ENCODE measurements at places on chromosomes 2 and 18.

DNA sequence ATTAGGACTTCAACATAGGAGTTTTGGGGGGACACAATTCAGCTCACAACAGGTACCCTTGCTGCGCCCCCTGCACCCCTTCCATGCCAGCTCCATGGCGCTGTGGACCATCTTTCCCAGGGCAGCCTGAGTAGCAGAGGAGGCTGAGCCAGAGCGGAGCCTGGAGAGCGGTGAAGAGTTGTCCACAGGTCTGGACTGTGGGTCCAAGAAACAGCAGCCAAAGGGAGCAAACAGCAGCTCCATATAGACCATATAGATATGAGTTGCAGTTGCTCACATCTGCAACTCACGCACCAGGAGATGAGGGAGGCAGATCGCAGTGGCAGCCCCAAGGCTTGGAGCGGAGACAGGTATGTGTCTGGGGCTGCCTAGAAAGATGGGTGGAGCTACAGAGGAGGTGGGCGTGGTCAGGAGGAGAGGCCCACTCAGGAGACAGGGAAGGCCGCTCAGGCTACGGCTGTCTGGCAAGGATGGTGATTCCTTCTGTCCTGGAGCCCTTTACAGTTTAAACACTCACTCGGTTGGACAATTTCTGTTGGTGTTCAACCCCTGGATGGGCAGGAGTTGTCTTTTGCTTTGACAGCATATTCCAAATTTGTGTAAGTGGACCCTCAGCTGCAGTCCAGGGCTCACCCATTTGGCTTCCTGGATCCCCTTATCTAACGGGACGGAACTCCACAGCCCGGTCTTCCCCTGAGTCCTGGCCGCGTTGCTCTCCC, 155.1 kb downstream of the LPIN1 start:
- DNase-seq, result no peak

- no peak for DNase-seq
Measured at GRCh38 chr18:23391156-23391555, 61.9 kb upstream of the RIOK3 start.

DNA sequence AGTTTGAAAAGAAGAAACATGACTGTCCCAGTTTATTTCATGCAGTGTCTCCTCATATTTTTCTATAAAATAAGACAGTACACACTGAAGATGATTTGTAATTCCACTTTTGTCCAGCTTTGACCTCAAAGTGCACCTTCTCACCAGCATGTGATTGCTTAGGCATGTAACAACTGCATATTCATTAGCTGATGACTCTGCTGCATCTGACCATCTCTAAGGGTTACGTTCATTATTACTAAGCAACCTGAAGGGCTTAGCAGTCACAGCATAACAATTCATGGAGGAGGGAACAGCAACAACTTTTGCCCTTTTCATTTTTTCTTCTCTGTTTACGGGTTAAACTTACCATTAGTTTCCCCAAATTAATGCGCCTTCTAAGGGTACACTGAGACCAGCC, 330.6 kb upstream of the PIK3C3 start:
- DNase-seq, result no peak

DNA sequence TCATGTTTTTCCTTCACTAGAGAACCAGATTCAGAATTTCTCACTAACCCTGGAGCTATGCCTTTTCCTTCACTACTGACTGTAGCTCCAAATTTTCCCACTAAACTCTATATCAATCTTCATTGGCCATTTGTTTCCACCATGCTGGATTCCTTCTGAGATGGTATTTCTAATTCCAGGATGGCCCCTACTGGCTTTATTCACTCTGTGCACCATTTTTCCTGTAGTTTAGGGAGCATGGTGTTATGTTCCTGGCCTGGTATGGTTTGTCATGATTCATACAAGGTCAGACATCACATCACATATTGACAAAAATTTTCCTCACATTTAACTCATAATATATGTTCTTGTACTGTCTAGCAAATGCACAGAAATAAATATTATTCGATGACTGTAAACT, 229.2 kb upstream of the TFPI start:
- no peak for DNase-seq

DNA sequence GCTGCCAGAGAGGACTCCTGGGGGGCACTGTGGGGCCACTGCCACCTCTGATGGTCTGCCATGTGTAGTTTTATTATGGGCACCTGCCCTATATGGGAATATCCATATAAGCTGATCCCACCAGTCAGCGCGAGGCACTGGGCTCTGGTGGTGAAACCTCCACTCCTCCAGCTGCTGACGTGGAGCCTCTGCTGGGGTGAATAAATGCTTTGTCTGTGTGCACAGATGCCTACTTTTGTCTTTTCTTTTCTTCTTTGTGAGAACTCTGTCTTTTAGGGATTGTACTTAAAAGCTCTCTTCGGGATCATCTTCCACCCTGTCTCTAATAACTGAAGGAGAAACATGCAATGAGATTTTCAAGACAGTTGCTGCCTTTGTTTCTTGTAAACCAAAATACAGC, 68.9 kb upstream of the NCK2 start:
- DNase-seq, result no peak

GRCh38 chr2:208608122-208608835, 201.7 kb downstream of the PTH2R start:
- no peak for DNase-seq

- DNase-seq, result no peak
Measured at GRCh38 chr2:69171897-69172525, 159.0 kb downstream of the ANTXR1 start.

GRCh38 chr2:43368483-43369385, 142.3 kb upstream of the ZFP36L2 start:
- DNase-seq, result no peak

- DNase-seq, result no peak
Measured at GRCh38 chr18:78242806-78243205, 736.8 kb upstream of the SALL3 start.

DNA sequence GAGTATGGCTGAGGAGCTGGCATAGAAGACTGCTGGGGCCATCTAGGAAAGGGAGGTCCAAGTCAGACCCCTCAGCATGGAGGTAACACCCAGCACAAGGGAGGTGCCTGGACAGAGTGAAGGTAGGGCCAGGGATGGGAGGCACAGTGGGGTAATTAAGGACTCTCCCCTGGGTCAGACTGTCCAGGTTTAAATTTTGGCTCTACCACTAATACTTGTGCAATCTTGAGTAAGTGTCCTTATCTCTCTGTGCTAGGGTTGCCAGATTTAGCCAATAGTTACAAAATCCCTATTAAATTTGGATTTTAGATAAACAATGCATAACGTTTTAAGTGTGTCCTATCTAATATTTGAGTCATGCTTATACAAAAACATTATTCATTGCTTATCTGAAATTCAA, 109.5 kb downstream of the LOXHD1 start:
- DNase-seq, result no peak

- DNase-seq, result no peak
Measured at GRCh38 chr2:3644246-3644525, 13.8 kb upstream of the ALLC start.

DNA sequence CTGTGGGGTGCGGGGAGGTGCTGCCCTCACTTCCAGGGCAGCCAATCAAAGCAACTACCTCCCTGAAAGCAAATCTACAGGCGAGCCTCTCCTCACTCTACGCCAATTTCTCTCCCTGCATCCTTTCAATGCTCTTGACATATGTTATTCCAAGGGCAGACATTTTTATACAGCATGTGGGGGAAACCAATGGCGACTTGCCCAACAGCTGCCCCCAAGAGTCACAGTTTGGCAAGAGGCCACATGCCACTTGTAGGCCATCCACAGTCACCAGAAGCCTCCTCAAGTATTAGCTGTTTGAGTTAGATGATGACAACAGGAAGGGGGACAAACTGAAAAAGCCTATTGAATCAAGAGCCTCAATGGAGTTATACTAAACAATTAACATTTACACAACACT, 114.6 kb downstream of the MYO5B start:
- no peak for DNase-seq

- no peak for DNase-seq
Measured at GRCh38 chr2:64591188-64591587, 62.5 kb downstream of the SERTAD2 start.

- no peak for DNase-seq
Measured at GRCh38 chr2:98280376-98281102, 65.7 kb upstream of the CNGA3 start.

GRCh38 chr2:119427756-119428155, 3.9 kb upstream of the TMEM37 start:
- no peak for DNase-seq

GRCh38 chr2:171587567-171587966, 65.3 kb downstream of the CYBRD1 start:
- no peak for DNase-seq

DNA sequence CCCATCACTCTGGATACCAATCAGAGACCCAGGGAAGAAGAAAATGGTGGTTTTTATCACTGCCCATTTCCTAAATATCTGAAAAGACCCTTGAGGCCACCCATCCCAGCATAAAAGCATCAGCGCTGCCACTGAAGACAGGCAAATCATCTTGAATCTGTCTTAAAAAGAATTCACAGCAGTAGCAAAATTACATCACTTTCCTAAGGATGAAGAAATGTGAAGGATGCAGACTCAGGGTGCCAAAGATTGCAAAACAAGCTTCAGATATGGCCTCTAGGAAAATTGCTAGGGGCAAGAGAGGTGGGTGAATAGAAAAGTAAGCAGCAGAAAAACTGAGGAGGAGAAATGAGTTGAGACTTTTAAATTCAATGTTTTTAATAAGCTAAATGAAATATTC, 70.0 kb downstream of the SLC25A12 start:
- no peak for DNase-seq

DNA sequence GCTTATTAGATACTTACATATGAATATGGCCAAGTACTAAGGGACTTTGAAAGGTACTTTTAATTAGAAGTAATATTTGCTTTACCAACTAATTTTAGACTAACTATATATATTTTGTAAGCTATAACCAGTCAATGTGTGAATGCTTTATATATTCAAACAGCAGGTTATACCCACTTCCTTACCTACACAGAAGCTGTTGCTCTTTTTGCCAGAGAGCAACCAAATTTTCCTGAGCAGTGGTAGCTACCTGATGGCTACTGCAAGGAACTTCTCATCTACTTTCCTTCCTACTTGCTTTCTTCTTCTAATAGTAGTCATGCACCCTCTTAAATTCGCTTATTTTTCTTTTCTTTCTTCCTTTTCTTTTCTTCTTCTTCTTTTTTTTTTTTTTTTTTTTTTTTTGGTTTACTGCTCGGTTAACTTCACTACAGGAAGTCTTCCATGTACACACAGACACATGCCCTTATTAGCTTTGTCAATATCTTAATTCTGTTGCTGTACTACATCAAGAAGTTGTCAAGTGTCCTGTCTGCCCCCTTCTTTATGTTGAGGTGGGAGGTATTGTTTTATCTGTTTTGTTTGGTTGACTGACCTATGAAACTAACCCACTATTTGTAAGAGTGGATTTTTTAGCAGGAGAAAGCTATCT, 95.0 kb downstream of the EPC2 start:
- DNase-seq, result no peak

GRCh38 chr2:134334542-134335353, 80.9 kb downstream of the MGAT5 start:
- no peak for DNase-seq

DNA sequence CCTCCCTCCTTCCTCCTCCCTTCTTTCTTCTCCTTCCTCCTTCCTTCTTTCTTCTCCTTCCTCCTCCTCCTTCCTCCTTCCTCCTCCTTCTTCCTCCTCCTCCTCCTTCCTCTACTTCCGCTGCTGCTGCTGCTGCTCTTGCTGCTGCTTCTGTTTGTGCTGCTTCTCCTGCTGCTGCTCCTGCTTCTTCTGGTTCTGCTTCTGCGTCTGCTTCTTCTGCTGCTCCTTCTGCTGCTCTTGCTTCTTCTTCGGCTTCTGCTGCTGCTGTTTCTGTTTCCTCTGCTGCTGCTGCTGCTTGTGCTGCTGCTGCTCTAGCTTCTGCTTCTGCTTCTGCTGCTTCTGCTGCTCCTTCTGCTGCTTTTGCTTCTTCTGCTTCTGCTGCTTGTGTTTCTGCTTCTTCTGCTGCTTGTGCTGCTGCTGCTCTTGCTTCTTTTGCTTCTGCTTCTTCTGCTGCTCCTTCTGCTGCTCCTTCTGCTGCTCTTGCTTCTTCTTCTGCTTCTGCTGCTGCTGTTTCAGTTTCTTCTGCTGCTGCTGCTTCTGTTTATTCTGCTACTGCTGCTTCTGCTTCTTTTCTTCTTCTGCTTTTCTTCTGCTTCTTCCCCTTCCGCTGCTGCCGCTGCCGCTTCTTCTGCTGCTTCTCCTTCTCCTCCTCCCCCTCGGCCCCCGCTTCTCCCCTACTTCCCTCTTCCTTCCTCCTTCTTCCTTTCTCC, 8.6 kb downstream of the SNRNP27 start:
- peak; percentile 9 for DNase-seq

GRCh38 chr2:135818937-135819610, 17.9 kb downstream of the LCT start:
- DNase-seq, result no peak

GRCh38 chr2:128513961-128514283, 195.3 kb upstream of the HS6ST1 start:
- DNase-seq, result no peak

DNA sequence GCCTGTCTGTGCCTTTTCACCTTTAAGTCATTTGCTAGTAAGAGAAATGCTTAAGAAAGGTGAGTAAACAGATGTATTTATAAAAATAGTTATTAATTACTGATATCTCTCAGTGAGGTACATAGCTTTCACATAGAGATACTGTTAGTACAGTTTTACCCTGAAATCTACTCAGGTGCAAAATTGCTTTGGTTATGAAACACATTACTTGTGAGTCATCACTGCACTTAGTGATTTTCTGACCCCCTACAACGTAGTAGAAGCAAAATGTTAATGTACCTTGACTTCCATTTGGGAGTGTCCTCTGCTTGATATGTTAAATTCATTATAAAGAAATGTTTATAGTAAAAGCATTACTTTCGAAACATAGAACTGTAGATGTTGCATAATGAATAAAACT, 6.5 kb downstream of the GLS start:
- DNase-seq, result peak; percentile 8

GRCh38 chr2:239139566-239139965, 261.3 kb downstream of the HDAC4 start:
- no peak for DNase-seq

- DNase-seq, result no peak
Measured at GRCh38 chr2:159711562-159712142, 654 bp upstream of the MARCHF7 start.

DNA sequence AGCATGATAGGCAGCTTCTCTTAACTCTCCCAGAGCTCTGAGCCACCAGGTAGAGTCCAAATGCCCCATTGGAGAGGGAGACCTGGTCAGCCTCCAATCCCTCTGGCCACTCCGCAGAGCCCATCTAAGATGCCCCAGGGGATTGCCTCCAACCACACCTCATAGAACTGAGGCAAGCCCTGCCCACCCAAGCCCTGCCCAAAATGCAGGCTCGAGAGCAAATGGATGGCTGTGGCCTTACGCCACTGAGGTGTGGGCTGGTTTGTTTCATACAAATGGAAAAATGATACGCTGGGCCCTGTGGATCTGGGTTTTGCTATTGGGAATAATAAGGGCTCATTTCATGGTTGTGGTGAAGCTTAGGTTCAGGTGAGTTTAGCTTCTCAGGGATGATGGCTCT, 3.0 kb upstream of the TFCP2L1 start:
- DNase-seq, result no peak
